ENCODE measurements at places on chromosomes 12 and 14. TPM values are rescaled to one million over a fixed set of nuclear protein-coding genes. Genes with fewer than 3 reads are reported as not detected.

DNA sequence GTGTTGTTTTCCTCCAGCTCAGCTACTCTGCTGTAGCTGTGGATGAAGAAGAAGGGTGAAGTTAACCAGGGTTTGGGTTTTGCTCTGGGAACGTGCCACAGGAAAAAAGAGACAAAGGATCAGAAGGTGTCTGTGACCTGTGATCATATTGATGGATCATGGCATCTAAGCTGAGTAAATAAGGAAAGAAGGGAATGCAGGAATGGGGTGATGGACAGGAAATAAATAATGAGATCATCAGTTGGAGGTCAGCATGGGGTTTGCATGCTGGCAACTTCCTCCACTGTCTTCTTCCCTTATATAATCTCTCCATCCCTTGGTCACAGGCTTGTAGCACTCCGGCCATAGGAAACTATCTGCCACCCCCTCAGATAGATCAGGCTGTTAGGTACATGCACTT, 430.3 kb upstream of the PDE3A start:
- no peaks in the 10 kb centered on the region for H3K36me3 ChIP-seq
- H3K4me3 ChIP-seq: no peak overlapping the region
- DNase-seq: no peak
- no peak overlapping the region for H3K27ac ChIP-seq

DNA sequence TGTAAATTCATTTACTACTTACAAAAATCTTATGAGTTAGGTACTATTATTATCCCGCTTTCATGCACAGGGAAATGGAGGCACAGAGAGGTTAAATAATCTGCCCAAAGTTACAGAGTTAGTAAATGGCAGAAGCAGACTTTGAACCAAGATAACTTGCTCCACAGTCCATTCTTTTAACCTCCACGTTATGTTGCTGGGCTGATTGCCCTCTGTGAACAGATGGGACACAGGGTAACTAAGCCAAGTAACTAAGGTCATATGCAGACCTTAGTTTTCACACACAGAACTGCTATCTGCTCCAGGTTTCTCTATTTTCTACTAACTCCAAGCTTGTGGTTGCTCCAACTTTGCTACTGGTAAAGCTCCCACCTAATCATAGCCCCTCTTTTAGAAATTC, 147.1 kb upstream of the IFNG-AS1 start:
- H3K4me1 ChIP-seq: no peaks in the 10 kb centered on the region
- H3K27me3 ChIP-seq: peaks cover 5% of the 10 kb centered on the region
- no peaks in the 10 kb centered on the region for H3K36me3 ChIP-seq
- H3K27ac ChIP-seq: no peak overlapping the region

DNA sequence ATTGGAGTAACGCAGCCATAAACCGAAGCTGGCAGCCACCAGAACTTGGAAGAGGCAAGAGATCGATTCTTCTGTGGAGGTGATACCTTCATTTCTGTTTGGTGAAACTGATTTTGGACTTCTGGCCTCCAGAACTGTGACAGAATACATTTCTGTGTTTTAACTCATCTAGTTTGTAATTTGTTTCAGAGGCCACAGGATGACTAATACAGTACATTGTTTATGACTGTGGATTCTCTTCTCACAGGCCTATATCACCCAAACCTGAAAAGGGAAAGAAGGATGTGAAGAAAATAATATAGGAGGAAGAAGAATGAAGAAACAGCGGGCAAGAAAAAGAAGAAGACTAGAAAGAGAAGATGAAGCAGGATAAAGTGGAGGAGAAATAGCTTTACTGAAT, 263.8 kb upstream of the DIO2 start:
- no peak overlapping the region for H3K27ac ChIP-seq
- no peak for DNase-seq
- no peak overlapping the region for H3K4me3 ChIP-seq
- no peaks in the 10 kb centered on the region for H3K4me1 ChIP-seq
- H3K27me3 ChIP-seq: no peaks in the 10 kb centered on the region
- H3K36me3 ChIP-seq: no peaks in the 10 kb centered on the region

DNA sequence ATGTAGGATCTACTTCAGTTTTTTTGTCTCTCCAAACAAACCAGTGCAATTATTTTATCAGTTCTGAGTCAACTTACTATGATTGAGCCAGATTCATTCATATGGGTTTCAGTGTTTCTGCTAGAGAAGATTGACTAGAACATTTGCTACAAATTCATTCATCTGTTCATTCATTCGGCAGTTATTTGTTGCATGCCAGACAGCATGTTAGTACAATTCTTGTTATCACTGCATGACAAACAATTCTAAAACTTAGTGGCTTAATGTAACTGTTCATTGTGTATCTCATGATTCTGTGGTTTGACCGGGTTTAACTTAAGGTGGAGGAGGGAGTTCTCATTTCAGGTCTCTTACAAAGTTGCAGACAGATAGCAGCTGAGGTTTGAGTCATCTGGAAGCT, 52.3 kb downstream of the POLR3B start:
- DNase-seq: no peak
- no peaks in the 10 kb centered on the region for H3K27me3 ChIP-seq
- H3K36me3 ChIP-seq: peaks cover 4% of the 10 kb centered on the region
- no peaks in the 10 kb centered on the region for H3K4me1 ChIP-seq
- no peak overlapping the region for H3K27ac ChIP-seq

DNA sequence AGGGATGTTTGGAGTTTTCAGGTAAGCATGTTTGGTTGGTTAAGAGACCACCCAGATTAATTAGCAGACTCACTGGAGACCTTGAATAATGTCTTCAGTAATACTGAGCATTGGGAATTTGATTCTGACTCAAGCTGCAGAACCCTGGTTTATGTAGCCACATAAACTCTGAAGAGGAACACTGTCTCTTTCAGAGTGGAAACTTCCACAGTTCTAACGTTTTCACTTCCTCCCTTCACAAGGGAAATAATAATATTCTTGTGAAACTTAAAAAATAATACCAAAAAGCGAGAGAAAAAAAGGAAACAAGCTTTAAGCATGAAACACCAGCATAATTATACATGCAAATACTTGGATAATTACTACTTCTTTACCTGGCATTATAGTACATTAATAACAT, 40.0 kb upstream of the ST8SIA1 start:
- H3K4me1 ChIP-seq: no peaks in the 10 kb centered on the region
- H3K36me3 ChIP-seq: no peaks in the 10 kb centered on the region
- DNase-seq: no peak
- no peak overlapping the region for H3K27ac ChIP-seq
- H3K4me3 ChIP-seq: no peak overlapping the region
- no peaks in the 10 kb centered on the region for H3K27me3 ChIP-seq

DNA sequence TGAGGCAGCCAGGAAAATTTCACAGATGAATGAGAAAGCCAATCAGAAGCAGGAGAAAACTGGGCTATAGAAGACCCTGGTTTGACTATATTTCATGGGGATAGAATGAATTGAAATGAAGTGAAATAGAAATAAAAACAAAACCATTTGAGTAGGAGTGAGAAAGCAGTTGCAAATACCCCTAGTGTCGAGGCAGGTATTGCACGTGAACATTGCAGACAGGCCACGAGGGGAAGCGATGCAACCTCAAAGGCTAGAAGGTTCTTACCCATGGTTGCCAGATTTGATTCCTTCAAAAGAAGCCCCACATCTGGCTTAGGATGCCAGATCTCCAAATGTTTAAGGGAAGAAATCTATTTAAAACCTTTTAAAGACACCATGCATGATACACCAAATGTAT, 648.9 kb downstream of the VRK1 start:
- no peak for DNase-seq
- no peaks in the 10 kb centered on the region for H3K27me3 ChIP-seq
- H3K4me3 ChIP-seq: no peak overlapping the region
- peaks cover 7% of the 10 kb centered on the region for H3K4me1 ChIP-seq
- H3K27ac ChIP-seq: no peak overlapping the region

DNA sequence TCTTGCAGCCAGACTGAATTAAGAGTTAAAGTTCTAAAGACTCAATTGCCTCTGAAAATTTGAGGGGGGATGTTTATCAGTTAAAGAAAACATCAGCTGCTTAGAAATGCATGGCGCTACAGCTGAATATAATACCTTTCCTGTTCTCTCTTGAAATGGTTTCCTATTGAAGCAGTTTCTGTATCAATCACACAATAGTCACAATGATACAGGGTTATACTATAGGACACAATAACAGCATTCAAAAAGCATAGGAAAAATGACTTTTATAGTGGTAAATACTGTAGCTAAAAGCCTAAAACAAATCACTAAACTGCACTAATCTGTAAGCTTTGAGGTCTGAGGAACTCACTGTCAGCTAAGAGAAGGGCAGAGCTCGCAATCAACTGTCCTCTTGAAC, 15.2 kb downstream of the MDGA2 start:
- peaks cover 4% of the 10 kb centered on the region for H3K27me3 ChIP-seq
- no peaks in the 10 kb centered on the region for H3K36me3 ChIP-seq
- no peak for DNase-seq
- H3K4me1 ChIP-seq: no peaks in the 10 kb centered on the region

DNA sequence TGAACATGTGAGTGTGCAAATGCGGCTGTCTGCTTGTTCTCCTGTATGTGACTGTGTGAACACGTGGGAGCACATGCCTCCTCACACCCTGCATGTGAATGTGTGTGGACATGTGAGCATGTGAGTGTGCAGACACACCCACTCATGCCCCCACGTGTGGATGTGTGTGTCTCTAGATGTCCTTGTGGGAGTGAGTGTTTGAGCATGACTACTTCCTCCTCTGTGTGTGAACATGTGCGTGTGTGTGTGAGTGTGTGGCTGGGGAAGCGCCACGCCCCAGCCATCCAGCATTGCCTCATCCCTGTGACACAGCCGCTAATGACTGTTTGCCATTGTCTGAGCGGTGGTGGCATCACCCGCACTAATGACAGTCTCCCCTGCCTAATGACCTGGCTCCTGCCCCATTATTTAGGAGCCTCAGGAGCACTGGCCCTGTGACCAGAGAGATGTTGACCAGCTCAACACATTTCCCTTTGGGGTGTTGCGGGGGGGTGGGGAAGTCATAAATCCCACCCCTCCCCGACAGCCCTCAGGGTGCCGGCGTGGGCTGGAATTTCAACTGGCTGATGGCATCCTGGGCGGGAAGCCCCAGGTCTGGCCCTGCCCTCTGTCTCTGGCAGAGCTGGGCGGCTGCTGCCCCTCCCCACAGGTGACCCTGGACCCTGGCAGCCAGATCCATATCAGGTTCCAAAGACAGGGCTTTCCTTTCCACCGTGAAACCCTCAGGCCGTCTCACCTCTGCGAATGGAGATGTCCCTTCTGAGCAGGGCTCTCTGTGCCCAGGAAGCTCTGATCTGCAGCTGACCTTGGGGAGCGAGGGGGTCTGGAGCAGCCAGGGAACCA, 11.5 kb upstream of the KRT80 start:
- H3K27ac ChIP-seq: peak overlapping the region; percentile 59
- H3K27me3 ChIP-seq: no peaks in the 10 kb centered on the region
- H3K36me3 ChIP-seq: no peaks in the 10 kb centered on the region
- H3K4me1 ChIP-seq: peaks cover 24% of the 10 kb centered on the region
- peak; percentile 87 for DNase-seq
- no peak overlapping the region for H3K4me3 ChIP-seq

GRCh38 chr12:122200541-122201175, 2.9 kb upstream of the B3GNT4 start:
- no peak for DNase-seq
- H3K27me3 ChIP-seq: peaks cover 15% of the 10 kb centered on the region
- H3K4me3 ChIP-seq: no peak overlapping the region
- peaks cover 14% of the 10 kb centered on the region for H3K4me1 ChIP-seq
- no peak overlapping the region for H3K27ac ChIP-seq

DNA sequence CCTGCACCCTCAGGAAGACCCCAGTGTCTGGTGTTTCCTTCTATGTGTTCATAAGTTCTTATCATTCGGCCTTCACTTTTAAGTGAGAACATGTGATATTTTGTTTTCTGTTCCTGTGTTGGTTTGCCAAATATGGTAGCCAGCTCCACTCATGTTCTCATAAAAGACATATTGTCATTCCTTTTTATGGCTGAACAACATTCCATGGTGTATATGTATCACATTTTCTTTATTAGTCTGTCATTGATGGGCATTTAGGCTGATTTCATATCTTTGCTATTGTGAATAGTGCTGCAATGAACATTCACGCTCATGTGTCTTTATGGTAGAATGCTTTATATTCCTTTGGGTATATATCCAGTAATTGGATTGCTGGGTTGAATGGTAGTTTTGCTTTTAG, 645.1 kb downstream of the SLC16A7 start:
- H3K4me3 ChIP-seq: no peak overlapping the region
- no peaks in the 10 kb centered on the region for H3K27me3 ChIP-seq
- no peak for DNase-seq

- H3K27me3 ChIP-seq: peaks cover 80% of the 10 kb centered on the region
- H3K36me3 ChIP-seq: no peaks in the 10 kb centered on the region
- no peak for DNase-seq
- no peaks in the 10 kb centered on the region for H3K4me1 ChIP-seq
Measured at GRCh38 chr12:107857191-107857590, 82.7 kb downstream of the ASCL4 start.

GRCh38 chr12:29073631-29074239, 75.3 kb upstream of the FAR2 start:
- no peak overlapping the region for H3K27ac ChIP-seq
- peak; percentile 64 for DNase-seq
- no peaks in the 10 kb centered on the region for H3K36me3 ChIP-seq
- no peaks in the 10 kb centered on the region for H3K27me3 ChIP-seq

DNA sequence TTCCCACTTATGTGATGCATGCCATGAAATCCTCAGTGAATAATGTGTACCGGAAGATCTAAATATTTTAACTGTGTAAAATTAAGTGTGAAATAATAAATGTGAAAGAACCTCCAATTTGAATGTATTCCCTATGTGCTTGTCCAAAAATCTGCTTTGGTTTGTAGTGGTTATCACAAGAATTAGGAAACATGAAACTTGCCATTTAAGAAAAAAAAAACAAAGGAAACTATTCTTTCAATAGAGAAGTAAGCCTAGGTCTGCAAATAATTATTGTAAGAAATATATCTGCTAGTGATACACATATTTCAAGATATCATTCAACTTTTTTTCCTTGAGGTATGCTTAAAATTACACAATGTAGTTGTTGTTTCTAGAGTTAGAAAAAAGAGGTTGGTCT, 500.4 kb downstream of the SLC6A15 start:
- no peak overlapping the region for H3K4me3 ChIP-seq
- no peak overlapping the region for H3K27ac ChIP-seq
- H3K36me3 ChIP-seq: no peaks in the 10 kb centered on the region
- no peaks in the 10 kb centered on the region for H3K27me3 ChIP-seq
- no peak for DNase-seq

- H3K4me1 ChIP-seq: no peaks in the 10 kb centered on the region
- H3K36me3 ChIP-seq: no peaks in the 10 kb centered on the region
- no peaks in the 10 kb centered on the region for H3K27me3 ChIP-seq
- no peak overlapping the region for H3K27ac ChIP-seq
Measured at GRCh38 chr12:131093604-131093955, 139.9 kb downstream of the ADGRD1 start.

- DNase-seq: no peak
- H3K27me3 ChIP-seq: no peaks in the 10 kb centered on the region
- peak overlapping the region; percentile 97 for H3K27ac ChIP-seq
Measured at GRCh38 chr12:89350260-89350629, 2.1 kb downstream of the DUSP6 start.

- H3K4me3 ChIP-seq: no peak overlapping the region
- H3K4me1 ChIP-seq: peaks cover 6% of the 10 kb centered on the region
- peak; percentile 12 for DNase-seq
- H3K27ac ChIP-seq: no peak overlapping the region
- H3K36me3 ChIP-seq: no peaks in the 10 kb centered on the region
Measured at GRCh38 chr14:51479584-51480325, 172.0 kb upstream of the FRMD6 start.

KRT1 gene
- not detected for total RNA-seq

TEX22 gene
- total RNA-seq: 2.1 TPM

GLS2 gene
- 0.24 TPM for total RNA-seq

KCNMB4 gene
- total RNA-seq: 1.9 TPM

AMN1 gene
- total RNA-seq: 17.9 TPM

PSMA3 gene
- total RNA-seq: 375 TPM

PTPRR gene
- total RNA-seq: 0.22 TPM

INHBC gene
- total RNA-seq: not detected

Data from A673 (cell line).